Central memory CD4-positive, alpha-beta T cell (primary cell): ENCODE measurements at places on chromosomes 1 and 21.

DNA sequence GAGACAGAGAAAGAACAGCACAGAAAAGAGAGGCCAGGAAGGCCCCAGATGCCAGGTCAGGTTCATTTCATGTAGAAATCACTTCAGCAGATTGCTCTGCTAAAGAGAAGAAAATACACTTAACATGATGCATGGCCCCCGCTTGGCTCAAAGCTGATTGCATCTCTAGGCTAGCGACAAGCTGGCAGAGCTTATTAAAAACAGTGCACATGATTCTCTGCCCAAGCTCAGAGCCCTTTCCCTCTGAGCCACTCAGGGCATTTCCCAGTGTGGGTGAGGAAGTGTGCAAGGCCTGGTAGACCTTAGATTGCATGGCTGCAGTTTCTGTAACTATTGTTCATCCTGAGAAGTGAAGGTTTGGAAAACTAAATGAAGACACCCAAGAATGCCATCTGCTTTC lies 3.3 kb upstream of the CAPN9 start:
- no peak for DNase-seq

DNA sequence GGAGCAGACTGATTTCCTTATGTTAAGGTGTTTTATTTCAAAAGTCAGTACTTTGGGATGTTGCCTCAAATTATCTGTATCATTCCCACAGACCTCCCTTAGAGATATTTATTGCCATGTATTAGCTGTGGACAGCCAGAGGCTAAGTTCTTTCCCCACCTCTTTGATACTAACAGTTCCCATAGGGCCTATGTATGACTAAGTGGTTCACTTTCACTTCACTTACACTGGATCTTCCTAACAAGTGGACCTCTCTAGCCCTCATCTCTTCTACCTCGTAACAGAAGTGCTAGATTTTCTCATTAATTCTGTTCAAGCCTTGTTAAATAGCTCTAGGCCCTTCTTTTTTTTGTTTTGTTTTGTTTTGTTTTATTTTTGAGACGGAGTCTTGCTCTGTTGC lies 6.2 kb downstream of the TRAF5 start:
- no peak for DNase-seq

GRCh38 chr1:22380024-22380785 lies 71.4 kb upstream of the ZBTB40 start:
- no peak for DNase-seq

DNA sequence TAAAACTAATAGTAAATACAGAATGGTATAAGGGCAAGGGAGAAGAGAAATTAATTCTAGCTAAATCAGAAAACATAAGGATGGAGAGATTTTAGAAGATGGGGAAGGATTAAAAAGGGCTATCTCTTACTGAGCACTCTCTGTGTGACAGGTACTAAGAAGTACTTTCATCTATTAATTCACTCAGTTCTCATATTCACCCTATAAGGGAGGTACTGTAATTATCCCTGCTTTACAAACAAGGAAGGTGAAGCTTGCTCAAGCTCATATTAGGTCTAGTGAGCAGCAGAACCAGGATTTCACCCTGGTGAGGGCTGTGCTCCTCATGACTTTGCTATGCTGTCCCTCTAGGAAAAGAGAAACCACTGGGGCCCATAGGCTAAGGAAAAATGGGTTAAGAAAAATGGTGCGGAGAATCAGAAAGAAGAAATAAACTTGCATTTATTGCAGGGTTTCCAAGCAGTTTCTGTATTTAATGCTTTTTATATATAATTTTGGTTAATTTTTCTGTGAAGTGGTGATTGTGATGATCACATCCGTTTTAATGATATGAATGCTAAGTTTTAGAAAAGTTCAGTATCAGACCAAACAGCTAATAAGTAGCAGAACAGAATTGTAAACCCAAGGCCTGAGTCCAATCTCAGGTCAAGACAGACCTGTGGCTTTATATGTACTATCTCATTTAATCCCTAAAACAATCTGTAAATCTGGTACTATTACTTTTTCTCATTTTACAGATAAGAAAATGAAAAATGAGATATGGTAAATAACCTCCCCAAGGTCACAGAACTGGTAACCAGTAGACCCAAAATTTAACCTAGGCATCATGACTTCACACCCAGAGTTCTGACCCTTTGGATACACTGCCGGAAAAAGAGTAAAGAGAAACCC lies 1.7 kb downstream of the PCNX2 start:
- DNase-seq: no peak

DNA sequence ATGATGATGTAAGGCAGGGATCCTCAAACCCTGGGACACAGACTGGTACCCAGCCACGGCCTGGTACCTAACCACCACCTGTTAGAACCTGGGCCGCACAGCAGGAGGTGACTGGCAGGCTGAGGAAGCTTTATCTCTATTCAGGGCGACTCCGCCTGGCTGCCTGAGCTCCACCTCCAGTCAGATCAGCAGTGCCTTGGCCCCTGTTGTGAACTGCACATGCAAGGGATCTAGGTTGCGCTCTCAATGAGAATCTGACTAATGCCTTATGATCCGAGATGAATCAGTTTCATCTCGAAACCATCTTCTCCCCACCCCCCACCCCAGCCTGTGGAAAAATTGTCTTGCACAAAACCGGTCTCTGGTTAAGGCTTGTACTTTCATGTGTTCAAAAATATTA lies 4.2 kb downstream of the RNPC3 start:
- DNase-seq: no peak

DNA sequence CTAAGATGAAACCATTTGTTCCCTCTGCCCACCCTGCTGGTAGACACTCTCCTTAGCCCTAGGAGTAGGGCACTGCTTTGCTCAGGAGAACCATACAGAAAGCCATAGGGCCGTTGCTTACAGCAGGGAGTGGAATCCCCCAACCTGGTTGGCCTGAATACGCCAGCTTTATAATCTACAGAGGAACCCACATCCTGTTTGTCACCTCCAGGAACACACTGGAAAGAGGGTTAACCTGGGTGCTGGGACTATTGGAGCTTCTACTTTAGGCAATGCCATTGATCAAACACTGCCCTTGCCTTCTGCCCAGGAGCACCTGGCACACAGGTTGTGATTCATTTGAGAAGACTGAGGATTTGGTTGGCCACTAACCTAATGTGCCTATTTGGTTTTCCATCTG lies 124.8 kb downstream of the TNR start:
- no peak for DNase-seq

- DNase-seq: no peak
Measured at GRCh38 chr1:55035904-55036303, 3.4 kb upstream of the PCSK9 start.

GRCh38 chr21:29379517-29380054 lies 80.9 kb downstream of the BACH1 start:
- DNase-seq: no peak

DNA sequence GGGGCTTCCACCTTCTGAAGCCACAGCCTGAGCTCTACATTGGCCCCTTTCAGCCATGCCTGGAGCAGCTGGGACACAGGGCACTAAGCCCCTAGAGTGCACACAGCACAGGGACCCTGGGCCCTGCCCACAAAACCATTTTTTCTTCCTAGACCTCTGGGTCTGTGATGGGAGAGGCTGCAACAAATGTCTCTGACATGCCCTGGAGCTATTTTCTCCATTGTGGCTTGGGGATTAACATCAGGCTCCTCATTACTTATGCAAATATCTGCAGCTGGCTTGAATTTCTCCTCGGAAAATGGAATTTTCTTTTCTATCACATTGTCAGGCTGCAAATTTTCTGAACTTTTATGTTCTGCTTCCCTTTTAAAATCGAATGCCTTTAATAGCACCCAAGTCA lies 795.7 kb downstream of the LTN1 start:
- no peak for DNase-seq

- no peak for DNase-seq
Measured at GRCh38 chr1:219130366-219130935, 43.2 kb upstream of the LYPLAL1 start.

DNA sequence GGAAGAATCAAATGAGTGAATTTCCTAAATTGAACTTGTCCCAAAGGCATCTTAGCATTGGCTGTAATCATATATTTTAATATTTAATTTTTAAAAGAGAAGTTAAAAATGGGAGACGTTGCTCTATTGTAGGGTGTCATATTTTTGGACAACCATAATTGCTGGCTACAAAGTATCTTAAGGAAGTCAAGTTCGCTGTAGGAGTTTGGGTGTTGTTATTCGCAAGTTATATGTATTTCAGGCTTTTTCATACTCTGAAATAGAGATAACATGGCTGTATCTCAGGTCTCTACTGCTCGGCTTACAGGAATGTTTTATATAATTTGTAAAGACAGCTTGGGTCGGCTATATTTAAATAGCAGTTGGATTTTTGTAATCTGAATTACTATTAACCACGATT lies 852 bp downstream of the TMEM50A start:
- DNase-seq: no peak

GRCh38 chr1:85898861-85899260 lies 190.6 kb upstream of the ZNHIT6 start:
- DNase-seq: no peak

- DNase-seq: no peak
Measured at GRCh38 chr1:42145764-42146625, 7.2 kb upstream of the GUCA2B start.

GRCh38 chr1:8809342-8809736 lies 8.1 kb downstream of the RERE start:
- DNase-seq: no peak

- DNase-seq: peak; percentile 33
Measured at GRCh38 chr1:28115267-28115666, 26.9 kb upstream of the EYA3 start.

DNA sequence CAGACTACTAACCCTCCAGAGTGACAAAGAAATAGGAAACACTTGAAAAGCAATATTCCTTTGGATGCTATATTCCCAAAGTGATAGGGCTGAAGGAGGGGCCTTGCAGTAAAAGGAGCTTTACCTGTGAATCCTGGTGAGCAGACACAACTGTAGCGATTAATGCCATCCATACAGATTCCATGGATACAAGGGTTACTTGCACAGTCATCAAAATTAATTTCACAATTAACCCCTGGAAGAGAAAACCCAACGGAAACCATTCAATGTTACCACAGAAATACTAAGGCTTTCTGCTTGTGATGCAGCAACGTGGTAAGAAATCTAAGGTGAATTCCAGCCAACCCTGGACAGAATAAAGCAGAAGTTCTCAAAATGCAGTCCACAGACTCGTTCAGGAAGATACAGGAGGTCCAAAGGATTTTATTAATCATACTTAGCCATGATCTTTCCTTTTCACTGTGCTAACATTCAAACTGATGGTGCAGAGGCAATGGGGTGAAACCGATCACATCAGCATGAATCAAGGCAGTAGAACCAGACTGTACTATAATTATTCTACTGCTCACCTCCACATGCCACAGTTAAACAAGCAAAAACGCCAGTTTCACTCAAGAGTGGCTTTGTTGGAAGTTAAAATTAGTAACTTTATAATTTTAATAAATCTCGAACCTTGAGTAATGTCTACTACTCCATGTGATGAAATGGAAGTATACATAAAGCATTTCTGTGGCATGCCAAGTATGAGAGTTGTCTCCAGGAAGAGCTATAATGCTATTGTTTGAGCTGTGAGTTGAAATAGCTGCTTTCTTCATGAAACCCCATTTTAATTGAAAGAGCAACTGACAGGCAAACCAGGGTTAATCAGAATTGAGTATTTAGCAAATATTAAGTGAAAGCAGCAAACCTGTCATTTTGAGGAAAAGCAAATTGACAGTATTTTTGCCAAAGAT lies 63.2 kb upstream of the ADAM30 start:
- no peak for DNase-seq

DNA sequence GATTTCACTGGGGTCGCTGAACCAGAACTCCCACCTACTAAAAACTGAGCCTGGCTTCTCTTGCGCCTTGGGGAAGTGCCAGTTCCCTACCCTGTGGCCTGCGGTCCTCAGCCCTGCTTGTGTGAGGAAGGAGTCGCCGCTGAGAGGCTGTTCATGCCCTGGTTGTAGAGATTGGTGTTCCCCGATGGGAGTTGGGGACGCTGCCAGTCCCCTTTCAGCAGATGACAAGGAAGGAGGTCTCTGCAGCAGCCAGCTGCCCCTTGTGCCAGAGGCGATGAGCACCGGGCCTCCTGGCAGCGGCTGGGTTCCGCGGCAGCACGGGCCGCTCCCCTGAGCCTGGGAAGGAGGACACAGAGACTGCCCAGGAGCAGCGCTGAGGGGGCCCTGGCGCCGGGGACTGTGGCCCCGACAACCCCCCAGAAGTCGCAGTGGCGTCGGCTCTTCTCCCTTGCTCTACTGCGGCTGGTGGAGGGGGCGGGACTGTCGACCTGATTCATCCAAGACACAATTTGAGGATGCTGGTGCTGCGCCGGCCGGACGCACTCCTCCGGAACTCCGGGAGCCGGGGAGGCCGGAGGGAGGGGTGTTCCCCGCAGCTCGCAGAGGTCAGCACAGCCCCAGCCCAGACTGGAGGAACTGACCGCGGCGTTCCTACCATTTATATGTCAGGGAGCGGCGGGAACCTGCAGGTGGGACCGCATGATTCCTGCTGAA lies 12.0 kb upstream of the ADORA3 start:
- no peak for DNase-seq

- DNase-seq: no peak
Measured at GRCh38 chr1:59292562-59292961, 4.3 kb upstream of the FGGY start.

DNA sequence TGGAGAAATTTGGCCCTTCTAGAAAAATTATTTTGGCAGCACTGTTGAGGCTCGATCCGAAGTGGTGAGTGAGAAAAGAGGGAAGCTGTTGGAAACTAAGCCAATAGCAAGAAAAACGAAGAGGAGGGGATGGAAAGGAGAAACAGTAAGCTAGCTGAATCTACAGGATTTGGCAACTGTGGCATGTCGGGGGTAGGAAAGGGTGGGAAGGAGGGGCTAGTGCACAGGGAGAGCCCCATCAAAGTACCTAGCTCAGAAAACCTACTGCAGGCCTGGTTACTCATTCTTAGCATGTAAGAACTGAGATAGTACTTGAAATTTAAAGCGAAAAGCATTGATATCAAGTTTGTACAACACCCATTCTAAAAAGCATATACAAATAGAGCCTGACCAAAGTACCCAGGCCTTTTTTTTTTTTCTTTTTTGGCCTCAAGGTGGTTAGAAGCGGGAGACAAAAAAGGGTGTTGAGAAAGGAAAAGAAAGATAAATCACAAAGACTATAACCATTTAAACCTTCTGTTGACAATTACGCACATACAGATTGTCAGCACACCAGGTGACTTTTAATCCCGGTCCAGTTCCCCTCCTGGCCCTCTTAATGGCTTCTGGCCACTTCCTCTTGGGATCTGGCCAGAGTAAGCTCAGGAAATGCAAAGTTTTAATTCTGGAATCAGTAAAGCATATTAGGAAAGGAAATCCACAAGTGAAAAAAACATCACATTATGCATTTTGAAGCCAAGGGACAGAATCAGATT lies 50.4 kb downstream of the SLC16A1 start:
- DNase-seq: no peak
